Mesendoderm (in vitro differentiated cells): ENCODE measurements at places on chromosomes 16 and 17.

DNA sequence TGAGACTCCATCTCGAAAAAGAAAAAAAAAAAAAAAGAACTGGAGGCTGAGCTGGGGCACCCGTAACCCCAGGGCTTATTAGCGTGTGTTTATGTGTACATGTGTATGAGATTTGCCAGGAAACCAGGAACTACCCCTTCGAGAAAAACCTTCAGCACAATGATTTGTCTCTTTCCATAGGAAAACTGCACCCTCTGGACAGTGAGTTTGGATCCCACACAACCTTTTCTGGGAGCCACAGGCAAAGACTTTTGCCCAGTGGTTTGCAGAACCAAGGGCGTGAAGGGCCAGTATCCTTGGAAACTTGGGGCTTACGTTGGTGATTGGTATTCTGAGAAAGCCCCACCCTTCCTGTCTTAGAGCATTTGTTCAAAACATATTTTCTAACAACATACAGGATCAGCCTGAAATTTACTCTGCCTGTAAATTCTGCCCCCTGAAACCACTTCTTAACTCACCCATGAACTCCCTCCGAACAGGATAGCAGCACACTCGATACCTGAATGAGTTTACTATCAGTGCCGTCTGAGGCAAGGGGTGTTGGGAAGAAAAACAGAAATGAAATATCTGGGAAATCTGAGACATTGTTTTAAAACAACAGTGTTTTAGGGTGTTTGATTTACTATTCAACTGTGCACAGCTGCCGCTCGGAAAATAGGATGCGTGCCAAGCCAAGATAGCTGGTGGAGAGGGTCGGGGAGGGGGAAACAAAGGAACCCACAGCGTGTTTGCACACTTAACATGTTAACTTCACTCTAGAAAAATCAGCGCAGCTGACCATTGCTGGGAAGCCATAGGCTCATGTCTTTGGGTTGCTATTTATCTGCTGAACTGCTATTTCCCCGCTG lies 40.2 kb upstream of the MAF start:
- no peak for DNase-seq

- DNase-seq = peak; percentile 43
These were observed 611 bp downstream of the RRAD start for GRCh38 chr16:66924527-66925321.

DNA sequence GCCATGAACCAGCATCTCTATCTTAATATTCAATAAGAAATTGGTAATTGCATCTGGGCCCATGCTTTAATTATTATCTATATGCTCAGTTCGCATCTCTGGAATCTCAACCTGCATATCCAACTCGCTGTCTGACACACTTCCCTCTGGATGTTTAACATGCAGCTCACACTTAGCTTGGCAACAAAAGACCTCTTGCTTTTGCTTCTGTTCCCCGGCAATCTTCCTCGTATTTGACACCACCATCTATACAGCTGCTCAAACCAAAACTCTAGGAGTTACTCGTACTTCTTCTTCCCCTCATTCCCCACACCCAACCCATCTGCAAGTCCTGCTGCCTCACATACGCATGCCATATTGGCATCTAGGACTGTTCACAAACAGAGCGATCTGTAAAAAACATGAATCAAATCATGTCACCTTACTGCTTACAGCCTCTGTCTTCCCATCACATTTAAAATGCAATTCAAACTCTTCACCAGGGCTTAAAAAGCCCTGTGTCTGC lies 300.6 kb downstream of the CEP112 start:
- no peak for DNase-seq

GRCh38 chr17:30858556-30859250 lies 26.9 kb downstream of the ATAD5 start:
- no peak for DNase-seq

DNA sequence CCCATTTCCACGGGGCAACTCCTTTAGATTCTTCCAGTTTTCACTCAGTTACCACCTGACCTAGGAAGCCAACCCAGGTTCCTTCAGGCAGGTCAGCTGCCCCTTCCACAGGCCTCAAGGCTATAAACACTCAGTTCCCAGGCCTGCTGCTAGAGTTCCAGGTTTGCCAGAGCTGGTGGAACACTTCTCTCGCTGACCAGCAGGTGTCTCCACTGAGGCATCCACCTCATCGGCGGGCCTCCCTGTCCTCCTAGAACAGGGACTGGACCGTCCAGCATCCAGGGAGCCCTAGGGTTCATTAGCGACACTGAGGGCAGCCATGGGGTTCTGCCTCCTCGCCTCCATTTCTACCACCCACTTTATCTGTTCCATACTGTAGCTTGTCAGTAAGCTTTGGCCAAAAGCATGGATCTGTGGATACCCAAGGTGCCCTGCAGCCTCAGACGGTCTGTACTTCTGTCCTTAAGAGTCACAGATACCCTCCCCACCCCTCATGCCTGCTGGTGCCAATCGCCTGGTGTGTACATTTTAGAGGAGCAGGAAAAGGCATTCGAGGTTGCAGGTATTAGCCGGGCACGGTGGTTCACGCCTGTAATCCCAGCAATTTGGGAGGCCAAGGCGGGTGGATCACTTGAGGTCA lies 29.0 kb downstream of the PIMREG start:
- peak; percentile 84 for DNase-seq

GRCh38 chr17:82092094-82092586 lies 5.9 kb downstream of the FASN start:
- no peak for DNase-seq

DNA sequence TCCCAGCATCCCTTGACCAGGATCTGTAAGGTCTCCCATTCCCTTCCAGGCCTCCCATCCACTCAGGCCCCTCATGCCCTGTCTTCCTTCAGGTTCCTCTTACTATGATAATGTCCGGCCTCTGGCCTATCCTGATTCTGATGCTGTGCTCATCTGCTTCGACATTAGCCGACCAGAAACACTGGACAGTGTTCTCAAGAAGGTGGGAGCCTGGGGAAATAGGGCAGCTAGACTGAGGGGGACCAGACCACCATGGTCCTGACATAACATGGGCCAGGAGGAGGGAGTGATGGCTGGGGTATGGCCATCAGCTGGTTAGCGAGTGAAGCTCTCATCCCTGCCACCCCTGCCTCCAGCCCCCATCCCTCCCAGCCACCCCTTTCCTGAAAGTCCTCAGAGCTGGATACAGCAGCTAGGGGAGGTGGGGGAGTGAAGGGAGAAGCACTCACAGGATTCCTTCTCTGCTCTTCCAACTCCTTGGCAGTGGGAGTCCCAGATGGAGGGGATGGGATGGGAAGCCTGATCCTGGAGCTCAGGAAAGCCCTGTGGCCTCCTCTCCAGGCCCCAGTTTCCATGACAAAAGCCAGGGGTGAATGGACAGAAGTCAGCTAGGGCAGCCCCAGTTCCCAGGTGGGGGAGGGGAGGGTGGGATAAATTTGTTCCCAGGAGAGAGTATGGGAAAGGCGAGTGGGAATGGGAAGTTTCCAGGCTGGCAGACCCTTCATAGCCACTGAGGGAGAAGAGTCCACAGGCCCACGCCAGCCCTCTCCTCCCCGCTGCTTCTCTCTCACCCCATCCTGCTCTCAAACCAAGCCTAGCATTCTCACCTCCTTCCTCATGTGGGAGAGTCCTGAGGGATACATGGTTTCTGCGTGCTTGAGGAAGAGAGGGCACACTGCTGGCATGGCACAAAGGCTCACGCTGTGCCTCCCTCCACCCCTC lies 2.3 kb downstream of the RND2 start:
- DNase-seq = no peak

- DNase-seq = no peak
These were observed 91.6 kb upstream of the ZNF469 start for GRCh38 chr16:88290850-88291830.

DNA sequence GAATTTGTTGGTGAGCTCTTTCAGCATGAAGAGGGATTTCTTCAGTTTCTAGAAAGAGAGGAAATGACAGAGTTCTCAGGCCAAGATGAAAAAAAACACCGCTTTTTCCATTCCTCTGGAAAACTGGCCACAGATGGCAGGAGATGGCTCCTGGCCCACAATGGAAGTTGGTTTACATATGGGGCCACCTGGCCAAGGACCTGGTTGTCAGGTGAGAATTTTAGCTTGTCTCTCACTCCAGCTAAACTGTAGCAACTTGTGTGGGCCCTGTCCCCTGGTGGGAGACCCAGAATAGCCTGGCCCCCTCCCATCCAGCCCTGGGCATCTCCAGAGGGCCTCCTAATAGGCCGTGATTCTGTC lies 33.6 kb downstream of the LGALS9 start:
- no peak for DNase-seq

DNA sequence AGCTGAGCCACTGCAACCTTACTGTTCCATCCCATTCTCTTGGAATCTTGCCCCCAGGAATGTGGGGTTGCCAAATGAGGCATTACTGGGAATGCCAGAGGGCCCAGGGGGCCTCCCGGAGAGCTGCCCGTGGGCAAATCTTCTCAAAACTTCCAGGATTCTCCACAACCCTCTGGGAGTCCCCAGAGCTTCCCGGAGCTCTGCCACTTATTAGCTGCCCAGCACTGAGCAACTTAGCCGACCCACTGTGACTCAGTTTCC lies 306.0 kb downstream of the FOXL1 start:
- DNase-seq = peak; percentile 13

DNA sequence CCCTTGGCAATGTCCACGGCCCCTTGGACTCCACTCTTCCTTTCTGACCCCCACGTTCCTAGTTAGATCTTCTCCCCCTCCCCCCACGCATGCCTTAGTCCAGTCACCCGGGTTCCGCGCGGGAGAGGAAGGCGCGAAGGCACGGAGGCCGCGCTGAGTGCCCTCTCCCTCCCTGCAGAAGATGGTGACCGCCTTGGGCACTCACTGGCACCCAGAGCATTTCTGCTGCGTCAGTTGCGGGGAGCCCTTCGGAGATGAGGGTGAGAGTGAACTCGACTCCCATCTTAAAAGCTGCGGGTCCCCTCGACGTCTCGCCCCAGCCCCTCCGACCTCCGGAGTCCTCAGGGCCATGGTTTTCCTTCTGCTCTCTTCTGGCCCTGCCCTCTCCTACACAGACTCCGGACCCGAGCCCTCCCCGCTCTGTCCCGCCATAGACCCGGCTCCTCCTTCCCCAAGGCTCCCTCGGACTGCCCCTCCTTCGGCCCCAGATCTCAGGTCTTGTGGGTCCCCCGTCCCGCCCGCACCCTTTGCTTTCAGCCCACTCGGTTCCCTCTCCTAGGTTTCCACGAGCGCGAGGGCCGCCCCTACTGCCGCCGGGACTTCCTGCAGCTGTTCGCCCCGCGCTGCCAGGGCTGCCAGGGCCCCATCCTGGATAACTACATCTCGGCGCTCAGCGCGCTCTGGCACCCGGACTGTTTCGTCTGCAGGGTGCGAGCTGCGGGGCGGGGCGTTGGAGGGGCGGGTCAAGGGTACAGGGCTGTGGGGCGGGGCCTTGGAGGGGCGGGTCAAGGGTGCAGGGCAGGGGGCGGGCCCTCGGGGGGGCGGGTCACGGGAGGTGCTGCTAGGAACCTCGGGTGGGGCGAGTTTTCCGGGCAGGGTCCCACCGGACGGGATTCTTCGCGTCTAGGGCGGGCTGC lies 4.6 kb downstream of the TGFB1I1 start:
- peak; percentile 78 for DNase-seq

DNA sequence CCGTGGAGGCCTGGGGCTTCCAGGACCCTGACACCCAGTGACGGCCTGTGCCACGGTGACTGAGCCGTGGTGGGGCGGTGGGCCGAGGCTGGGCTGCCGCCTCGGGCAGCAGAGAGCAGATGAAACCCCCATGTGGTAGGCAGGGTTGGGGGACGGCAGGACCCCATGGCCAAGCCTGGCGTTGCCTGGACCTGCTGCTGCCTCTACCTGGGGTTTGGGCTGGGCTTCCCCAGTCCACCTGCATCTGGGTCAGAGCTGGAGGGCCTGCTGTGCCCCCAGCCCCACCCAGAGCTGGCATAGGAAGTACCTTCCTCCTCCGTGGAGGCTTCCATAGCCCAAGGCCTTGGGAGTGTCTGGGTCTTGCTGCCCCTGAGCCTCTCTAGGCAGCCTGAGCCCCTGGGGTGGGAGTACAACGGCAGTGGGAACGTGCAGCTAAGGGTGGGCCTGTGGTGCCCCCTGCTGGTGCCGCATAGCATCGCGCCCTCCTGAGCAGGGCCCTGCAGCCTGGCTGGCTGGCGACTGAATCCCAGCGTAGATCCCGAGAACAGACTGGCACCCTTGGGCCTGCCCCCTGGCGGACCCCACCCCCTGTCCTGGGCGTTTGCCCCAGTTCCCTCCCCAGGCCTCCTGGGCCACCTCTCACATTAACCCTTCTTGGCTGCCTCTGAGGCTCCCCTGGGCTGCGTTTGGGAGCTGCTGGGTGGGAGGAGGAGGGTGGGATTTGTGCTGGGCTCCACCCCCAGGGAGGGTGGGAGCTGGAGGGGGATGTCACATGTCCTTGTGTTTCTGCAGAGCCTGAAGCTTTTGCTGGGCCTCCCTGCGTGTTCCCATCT lies 12.6 kb upstream of the ATP6V0C start:
- DNase-seq = peak; percentile 85

GRCh38 chr16:80971819-80972218 lies 34.9 kb downstream of the CMC2 start:
- no peak for DNase-seq

- DNase-seq = peak; percentile 72
These were observed 2.7 kb downstream of the KRT36 start for GRCh38 chr17:41486809-41487530.

- DNase-seq = peak; percentile 47
These were observed 240.3 kb upstream of the IRX3 start for GRCh38 chr16:54526916-54527315.

DNA sequence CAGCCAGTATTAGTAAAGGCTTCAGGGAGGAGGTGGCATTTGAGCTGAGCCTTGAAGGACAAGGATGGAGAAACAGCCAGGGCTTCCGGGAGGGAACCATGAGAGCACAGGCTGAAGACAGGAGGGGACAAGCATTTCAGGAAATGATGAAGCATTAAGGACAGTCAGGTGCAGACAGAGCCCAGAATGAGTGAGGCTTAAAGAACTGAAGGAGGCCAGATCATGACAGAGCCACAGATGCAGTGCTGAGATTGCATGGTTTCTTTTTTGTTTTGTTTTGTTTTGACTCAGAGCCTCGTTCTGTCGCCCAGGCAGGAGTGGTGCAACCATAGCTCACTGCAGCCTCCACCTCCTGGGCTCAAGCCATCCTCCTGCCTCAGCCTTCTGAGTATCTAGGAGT lies 211.5 kb downstream of the SOX9 start:
- no peak for DNase-seq

DNA sequence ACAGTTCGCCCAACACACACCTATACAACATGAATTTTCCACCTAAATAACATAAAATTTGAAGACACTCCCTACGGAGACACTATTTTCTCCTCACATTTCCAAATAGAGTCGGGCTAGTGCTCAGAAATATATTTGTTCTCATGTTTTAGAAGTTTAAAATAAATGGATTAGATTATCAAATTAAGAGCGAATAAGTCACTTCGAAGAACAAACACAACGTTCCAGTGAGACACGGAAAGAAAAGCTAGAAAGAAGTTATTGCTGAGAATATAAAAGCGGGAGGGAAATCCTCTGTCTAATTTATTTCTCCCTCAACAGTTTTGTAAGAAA lies 2.0 kb upstream of the HS3ST3B1 start:
- no peak for DNase-seq

DNA sequence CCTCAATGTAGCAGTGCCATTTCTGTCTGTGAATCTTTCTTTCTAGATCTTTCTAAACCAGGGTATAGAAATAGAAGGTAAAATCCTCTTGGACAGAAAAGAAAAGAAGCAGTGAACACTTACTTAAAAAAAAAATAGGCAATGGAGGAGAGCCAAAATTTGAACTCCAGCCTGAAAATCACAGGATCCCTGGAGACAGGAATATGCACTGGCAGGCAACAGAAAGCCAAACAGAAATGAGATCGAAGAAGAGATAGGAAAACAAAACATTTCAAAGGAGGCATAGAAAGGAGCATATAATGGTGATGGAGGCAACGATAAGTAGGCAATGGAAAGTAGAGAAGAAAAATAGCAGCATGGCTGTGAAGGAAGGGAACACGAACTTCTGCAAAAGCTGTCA lies 253.7 kb upstream of the HSBP1 start:
- DNase-seq = no peak
